Gastroesophageal sphincter (tissue), 4 donors: ENCODE measurements at places on chromosomes 7 and 10. TPM values are rescaled to one million over a fixed set of nuclear protein-coding genes. Genes with fewer than 3 reads are reported as not detected.
A peak's percentile ranks its signal among the peaks of the same experiment; 100 is the strongest.

GRCh38 chr10:5595591-5595990, 70.8 kb downstream of the ASB13 start:
- ATAC-seq = no peak

- ATAC-seq = no peak
These were observed 429.3 kb downstream of the CALN1 start for GRCh38 chr7:71982851-71983250.

- no peak for ATAC-seq
These were observed 117.5 kb upstream of the CDK13 start for GRCh38 chr7:39832519-39833085.

- ATAC-seq = no peak
These were observed at the start of gene ABLIM1 for GRCh38 chr10:114658175-114658574. Gene ABLIM1, minus strand, starts transcription at chr10:114658275. Its CDS starts 75 bp downstream, at chr10:114658200.

- no peak for ATAC-seq
These were observed 55.1 kb upstream of the PPP2R2D start for GRCh38 chr10:131845505-131846239.

GRCh38 chr10:98373260-98374040, 41.5 kb downstream of the PYROXD2 start:
- no peak for ATAC-seq

- ATAC-seq = no peak
These were observed 3.9 kb downstream of the LFNG start for GRCh38 chr7:2523461-2523936.

DNA sequence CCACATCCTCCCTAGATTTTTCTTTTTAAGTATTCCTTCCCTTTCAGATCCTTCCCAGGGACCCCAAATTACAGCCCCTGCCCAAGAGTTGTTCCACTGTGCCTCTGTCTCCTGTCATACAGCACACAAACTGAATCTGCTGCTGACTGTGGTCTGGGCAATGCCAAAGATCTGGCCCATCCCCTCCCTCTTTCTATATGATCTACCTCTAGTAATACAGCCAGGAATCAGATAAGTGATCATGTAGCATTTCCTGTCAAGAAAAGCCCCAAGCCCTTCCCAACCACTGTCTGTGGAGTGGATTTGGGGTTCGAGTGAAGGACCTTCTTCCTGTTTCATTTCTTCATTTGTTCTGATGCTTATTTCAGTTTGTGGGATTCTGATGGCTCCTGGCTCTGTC, 6.7 kb downstream of the STX1A start:
- no peak for ATAC-seq

- no peak for ATAC-seq
These were observed 193.1 kb downstream of the EBF3 start for GRCh38 chr10:129771024-129771423.

DNA sequence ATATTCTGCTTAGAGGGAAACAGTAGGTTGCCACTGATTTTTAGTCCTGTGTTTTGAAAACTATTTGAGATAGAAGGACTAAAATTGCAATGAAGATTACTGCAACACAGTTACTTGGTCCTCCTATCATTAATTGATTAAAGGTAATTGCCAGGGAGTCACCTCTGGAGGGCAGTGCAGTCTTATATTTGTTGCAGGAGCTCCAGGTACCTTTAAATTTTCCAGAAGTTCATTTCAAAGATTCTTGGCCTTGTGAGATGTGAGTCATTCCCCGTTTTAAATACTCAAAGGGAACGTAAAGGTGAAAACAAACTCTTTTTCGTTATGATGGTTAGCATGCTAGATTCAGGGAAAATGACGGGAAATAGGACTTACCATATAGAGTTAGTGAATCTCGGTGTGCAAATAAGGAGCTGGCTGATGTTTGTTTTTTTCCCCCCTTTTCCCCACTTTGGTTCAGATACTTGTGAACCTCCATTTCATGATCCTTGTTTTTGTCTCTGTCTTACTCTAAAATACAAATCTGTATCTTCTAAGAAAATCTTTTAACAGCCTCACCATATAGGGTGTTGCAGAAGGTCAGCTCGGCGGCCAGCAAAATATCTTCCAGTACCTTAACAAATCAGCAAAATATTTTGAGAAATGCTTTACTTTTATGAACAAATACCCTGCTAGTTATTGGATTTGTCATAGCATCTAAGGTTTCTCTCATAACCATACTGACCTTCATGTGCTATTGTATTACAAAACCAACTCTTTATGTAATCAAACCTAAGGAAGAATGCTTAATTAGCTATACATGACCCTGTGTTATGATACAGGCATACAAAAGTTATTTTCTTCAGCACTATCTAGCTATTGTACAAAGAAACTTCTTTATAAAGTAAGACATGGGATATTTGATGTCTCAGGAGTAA, 143.0 kb upstream of the HDAC9 start:
- ATAC-seq = no peak

- ATAC-seq = no peak
These were observed 821.7 kb downstream of the GATA3 start for GRCh38 chr10:8876171-8876570.

- peak; percentile 73 for ATAC-seq
These were observed at the start of gene ITGA8 for GRCh38 chr10:15719899-15720634. Gene ITGA8, minus strand, starts transcription at chr10:15719922. Its CDS starts 151 bp downstream, at chr10:15719771.

DNA sequence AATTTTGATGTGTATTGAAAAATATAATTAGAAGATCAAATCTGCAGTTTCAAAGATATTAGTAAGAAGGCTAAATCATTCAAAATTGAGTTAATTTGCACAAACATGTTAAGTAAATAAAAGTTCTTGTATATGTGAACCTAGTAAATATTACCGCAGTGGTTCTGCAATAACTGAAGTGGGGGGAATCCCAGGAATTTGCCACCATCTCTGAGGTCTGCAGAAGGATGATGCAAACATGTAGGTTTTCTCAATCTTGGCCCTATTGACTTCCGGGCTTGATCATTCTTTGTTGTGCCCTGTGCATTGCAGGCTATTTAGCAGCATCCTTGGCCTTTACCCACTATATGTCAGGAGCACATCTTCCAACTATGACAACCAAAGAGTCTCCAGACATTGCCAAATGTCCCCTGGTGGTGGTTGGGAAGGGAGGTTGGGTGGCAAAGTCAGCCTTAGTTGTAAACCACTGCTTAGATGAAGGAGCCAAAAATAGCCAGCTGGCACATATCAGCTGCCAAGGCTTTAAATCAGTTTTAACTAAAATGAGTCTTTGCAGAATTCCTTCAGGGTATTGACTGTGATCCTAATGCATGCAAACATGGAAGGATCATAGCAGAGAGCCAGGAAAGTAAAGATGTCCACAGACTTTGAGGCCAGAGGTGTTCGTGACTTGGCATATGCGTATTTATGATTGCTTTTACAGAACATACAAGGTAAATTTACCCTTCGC, 146.3 kb downstream of the TRIL start:
- ATAC-seq = no peak

The TRAPPC14 gene
- total RNA-seq = 7.8 TPM

The PLCE1 gene
- total RNA-seq = 19.3 TPM

The OR6V1 gene
- total RNA-seq = not detected

The PDE6C gene
- not detected for total RNA-seq

The ORAI2 gene
- total RNA-seq = 15.6 TPM

The RAPGEF5 gene
- 28.9 TPM for total RNA-seq

The FRG2B gene
- not detected for total RNA-seq

The FKBP9 gene
- 135 TPM for total RNA-seq

The RBM20 gene
- total RNA-seq = 0.62 TPM

The GPR37 gene
- total RNA-seq = 10.4 TPM

The SLC26A3 gene
- total RNA-seq = 0.81 TPM

The SMURF1 gene
- 20.3 TPM for total RNA-seq
